ENCODE measurements at places on chromosomes 6 and 20.

GRCh38 chr20:51176876-51177275, 154.0 kb upstream of the KCNG1 start:
- no peak for DNase-seq

GRCh38 chr20:37114012-37114411, 18.2 kb upstream of the RBL1 start:
- DNase-seq, result no peak

DNA sequence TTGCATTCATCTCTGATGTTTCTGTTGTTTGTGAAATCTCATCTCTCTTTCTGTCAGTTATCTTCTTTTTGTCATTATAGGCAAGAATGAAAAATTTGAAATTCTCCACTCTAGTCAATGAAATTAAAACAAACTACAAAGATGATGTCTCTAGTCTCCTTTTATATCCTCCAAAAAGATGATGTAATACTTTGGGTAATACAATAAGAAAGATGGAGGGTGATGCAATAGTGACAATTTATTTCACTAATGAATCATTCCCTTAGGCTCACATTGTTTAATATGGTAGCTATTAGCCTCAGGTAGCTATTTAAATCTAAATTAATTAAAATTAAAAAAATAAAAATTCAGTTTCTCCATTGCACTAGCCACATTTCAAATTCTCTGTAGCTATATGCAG, 145.4 kb downstream of the UST start:
- no peak for DNase-seq

GRCh38 chr20:16040742-16041141, 532.5 kb downstream of the KIF16B start:
- DNase-seq, result no peak

GRCh38 chr20:47315339-47316056, 41.0 kb downstream of the ZMYND8 start:
- DNase-seq, result no peak

DNA sequence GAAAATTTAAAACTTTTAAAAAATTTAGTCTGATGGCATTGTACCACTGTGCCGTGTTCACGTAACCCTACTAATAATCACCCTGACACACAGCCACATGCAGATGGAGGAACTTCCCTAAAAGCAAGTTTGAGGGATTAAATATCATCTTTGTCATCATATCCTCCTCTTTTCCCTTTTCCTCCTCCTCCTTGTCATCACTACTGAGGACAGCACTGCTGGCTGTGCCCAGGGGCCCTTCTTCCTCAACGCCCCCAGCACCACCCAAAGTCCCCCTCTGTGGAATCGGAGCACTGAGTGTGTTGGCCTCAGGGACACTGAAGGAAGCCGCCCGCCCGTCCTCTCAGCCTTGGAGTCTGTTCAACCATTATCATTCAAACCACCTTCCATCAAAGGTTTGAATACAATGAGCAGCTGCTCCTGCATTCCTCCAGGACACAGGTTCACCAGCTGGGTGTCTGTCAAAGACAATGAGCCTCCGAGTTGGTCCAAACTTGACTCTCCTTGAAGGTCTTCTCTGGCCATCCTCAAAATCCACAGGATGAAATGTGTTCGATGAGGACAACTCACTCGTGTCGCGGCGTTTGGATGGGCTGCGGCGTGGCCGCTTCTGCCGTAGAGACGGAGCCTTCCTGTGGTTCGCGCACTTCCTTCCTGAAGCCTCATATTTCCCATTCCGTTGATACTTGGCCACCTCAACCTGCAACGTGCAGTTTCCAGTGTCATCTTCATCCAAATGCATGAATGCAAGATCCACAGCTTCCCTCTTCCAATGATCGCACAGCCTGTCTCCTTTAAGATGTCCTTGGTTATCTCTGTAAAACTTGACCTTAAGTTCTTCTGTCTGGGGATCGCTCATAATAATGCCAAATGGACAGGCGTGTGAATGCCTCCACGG, 23.3 kb downstream of the NQO2 start:
- DNase-seq, result peak; percentile 52

DNA sequence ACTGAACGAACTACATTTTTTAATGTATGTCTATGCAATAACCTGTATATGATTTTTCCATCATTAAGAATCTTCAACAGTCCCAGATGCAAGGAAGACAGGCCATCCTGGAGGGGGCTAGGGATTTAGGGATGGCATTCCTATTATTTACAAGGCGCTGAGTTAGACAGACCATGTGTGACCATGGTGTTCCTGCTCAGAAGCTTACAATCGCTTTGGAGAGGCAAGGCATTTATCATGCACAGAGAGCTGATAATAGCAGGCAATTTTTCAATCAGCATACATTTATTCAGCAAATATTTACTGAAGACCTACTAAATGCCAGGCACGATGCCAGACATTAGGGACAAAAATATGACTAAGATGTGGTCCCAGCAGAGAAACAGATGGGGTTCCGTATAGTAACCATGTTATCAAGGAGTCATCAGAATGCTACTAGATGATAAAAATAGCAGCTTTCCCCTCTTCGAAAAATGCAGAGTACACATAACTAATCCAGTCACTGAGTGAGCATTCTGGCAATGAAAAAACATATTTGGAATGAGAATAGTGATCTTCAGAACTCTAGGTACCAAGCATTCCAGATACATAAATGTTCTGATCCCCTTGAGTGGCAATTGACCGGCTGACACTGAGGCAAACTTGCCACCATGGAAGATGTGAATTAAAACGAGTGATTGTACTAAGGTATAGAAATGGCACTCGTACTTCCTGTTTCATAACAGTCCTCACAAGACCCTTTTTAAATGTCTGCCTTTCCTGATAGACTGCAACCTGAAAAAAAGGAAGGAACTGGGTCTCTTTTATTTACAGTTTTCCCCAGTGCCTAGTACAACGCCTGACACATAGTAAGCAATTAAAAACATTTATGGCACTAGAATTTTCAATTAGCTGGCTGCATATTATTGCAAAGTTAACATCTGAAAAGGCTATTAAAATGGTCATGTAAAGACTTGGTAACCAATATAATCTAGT, 135.7 kb downstream of the ATXN1 start:
- no peak for DNase-seq

GRCh38 chr6:29824144-29824543, 3.5 kb upstream of the HLA-G start:
- DNase-seq, result no peak

DNA sequence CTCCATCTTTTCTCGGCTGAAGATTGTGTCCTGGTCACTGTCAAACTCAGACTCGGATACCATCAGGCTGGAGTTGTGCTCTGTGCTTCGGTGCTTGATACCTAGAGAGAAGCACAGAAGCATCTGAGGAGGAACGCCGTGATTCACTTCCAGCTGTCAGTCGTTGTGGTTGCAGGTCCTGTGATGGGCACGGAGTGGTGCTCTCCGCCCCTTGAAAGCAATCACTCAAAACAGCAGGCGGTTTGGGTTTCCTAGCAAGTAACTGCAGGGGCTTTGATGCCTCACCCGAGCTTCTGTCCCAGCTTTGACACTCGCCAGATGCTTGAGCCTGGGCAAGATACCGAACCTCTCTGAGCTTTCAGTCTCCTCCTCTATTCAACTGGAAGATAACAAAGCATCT, 52.5 kb downstream of the ALDH5A1 start:
- peak; percentile 64 for DNase-seq

DNA sequence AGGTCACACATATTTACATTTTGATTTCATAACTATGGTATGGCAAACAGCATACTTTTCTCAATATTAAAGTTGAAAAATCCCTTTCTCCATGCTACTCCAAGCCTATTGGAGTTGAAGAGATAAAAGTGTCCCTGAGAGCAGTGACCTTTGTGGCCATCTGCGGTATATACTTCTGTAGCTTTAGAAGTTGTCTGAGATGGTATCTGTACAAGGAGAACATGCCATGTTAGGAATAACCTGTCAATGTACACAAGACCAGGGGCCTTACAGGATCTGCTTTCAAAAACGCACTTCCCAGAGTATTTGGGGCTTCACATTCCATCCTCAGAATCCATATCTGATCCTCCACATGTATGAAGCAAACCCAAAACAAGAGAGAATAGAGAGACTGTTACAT, 226.7 kb downstream of the MEI4 start:
- no peak for DNase-seq

DNA sequence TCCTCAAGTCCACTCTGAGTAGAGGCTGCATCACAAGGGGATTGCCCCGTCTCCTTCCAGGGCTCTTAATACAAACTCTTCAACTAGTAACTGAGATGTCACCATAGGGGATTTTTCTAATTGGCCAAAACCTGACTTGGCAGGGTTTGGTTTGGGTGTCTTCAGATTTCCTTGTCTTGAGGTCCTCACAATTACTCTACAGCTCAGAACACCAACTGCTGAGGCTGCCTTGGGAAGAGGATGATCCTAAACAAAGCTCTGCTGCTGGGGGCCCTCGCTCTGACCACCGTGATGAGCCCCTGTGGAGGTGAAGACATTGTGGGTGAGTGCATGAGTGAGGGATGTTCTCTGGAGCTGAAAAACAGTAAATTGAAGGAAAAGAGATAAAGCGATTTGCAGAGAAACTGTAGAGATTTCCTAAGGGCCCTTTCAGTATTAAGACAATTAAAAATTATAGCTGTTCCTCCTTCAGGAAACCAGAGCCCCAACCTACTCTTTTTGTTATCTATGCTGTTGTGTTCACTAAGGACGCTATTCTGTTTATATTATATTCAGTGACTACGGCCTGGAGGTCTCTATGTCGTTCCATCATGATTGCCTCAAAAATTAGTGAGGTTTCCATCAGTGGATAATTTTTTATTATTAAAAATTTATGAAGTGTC, at the start of gene HLA-DQA1:
TSS of gene HLA-DQA1 (plus strand) at position 188 of the 662 bp plus-strand sequence. CDS start at position 241, 53 bp downstream.
- DNase-seq, result no peak

DNA sequence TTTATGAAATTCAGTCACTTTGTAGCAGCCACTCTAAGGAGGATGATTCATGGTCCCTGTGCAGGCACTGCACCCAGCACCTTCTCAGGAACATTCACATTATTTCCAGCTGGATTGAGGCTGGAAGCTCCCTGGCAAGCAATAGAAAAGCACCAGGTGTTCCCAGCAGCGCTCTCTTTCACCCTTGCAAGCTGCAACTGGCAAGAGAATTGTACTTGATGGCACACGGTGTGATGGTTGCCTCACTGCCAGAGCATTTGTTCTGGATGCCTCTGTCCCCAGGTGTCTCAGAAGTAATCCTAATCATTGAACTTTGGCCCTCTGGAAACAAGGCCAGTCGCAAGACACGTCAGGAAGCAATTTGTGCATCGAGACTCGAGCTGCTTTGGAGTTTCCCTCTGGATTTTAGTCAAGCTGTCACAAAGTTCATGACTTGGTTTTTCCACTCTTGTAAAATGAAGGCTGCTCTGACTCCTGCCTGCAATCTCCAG, 24.9 kb upstream of the PHACTR2 start:
- DNase-seq, result no peak

DNA sequence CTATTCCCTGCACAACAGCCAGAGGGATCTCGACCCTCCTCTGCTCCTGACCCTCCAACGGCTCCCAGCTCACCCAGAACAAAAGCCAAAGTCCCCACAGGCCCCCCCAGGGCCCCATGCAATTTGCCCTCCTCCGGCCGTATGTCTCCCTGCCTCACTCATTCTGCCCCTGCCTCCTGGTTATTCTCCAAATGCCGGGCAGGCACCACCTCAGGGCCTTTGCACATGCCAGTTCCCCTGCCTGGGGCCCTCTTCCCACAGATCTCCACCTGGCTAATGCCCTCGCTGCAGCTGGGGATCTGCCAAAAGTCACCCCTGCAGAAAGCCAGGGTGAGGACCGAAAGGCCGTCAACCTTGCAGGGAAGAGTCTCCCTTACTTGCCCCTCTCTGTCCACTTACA, 66.0 kb downstream of the GRM4 start:
- DNase-seq, result no peak

- DNase-seq, result no peak
Observed at GRCh38 chr6:17867880-17868279, 119.6 kb downstream of the KIF13A start.

All from activated CD4-positive, alpha-beta T cell treated with anti-CD3 and anti-CD28 coated beads for 48 hours (primary cell).